ENCODE measurements at places on chromosomes 12 and 14.
A peak's percentile ranks its signal among the peaks of the same experiment; 100 is the strongest.

- no peak for DNase-seq
These were observed 85.8 kb downstream of the LLPH start for GRCh38 chr12:66044731-66045130.

DNA sequence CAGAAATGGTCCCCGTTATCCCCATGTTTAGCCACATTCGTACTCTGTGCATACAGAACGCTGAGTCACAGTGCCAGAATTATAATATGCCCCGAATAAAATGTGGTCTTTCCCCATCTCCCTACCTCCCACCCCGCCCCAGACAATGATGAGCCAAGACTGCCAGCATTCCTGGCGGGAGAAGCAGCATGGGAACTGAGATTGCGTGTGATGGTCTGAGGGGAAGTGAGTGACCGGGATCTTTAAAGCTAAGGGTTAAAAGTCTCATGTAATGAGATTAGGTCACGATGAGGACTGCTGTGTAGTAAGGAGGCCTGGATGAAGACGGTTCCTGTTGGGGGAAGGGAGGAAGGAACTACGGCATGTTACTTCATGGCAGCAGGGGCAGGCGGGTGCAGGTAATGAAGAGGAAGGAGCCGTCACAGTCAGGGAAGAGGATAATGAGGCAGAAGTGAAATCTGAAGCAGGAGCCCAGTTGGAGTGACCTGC, 243.3 kb upstream of the FKBP4 start:
- DNase-seq: no peak

DNA sequence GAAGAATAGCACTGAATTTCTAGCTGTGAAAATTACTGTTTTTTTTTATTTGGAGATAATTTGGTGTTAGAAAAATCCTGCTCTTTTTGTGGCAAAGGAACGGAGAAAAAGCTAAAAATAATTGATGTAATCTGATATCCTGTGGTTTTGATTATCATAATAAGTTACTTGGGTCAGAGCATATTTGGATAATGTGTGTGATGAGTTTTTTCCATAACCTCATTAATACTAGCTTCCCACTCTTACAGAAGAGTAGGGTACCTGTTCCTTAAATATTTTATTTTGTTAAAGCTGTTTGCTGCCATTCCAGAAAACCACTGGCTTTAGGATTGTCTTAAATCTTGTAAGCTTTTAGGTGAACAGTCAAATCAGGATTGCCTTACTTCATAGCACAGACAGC, 4.7 kb downstream of the PSMC6 start:
- no peak for DNase-seq

- no peak for DNase-seq
These were observed 652 bp upstream of the SELPLG start for GRCh38 chr12:108634341-108634751.

DNA sequence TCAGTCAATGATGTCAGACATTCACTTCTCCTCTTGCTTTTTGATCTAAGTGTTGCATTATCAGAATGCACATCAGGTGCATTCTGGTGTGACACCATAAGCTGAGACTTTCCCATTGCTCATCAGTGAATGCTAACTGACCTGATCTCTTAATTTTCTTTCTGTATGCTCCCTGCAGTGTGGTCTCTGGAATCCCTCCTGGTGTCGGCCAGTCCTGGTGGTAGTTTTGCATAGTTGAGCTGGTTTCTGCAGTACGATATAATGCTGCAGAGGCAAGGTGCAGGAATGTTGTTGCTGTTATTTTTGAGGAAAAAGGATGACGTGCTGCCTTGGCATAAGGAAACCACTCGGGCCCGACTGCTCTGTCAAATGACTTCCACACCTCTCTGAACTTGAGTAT, 11.0 kb upstream of the SRP54 start:
- DNase-seq: no peak

- no peak for DNase-seq
These were observed 183.7 kb downstream of the BMP4 start for GRCh38 chr14:53772936-53773335.

GRCh38 chr12:115517913-115518312, 759.6 kb downstream of the MED13L start:
- DNase-seq: no peak

DNA sequence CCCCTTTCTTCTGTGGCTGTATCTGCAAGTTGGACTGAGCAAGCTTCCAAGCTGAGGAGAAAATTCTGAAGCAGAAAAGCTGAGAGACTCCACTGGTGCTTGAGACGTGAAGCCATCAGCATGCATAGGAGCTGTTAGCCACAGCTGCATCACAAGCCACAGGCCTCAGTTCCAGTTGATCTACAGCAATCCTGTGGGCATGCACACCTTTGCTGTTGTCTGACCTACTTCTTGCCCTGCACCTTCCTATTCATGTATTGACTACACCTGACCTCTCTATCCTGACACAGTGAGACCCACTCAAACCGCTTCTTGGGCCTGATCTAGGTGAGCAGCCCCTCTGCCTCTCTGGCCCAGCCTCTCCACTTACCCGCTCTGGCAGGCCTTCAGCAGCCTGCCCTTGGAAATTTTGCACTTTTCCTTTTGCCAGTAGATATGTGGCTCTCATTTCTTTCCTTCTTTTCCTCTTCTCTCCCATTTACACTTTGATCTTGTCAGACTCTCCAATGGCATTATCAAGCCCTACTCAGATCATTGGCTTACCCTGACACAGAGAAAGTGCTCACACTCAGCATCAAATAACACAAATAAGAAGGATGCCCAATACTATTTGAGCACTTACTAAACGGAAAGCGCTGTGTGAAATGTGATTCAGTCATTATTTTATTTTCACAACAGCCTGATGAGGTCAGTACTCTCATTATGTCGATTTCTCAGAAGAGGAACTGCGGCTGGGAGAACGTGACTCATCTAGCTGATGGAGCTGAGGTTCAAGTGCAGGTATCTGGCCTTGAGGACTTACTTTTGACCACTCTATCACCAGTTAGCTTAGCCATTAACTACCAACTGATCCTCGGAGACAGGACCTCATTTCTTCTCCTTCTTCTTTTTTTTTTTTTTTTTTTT, 21.9 kb upstream of the PTGR2 start:
- no peak for DNase-seq

DNA sequence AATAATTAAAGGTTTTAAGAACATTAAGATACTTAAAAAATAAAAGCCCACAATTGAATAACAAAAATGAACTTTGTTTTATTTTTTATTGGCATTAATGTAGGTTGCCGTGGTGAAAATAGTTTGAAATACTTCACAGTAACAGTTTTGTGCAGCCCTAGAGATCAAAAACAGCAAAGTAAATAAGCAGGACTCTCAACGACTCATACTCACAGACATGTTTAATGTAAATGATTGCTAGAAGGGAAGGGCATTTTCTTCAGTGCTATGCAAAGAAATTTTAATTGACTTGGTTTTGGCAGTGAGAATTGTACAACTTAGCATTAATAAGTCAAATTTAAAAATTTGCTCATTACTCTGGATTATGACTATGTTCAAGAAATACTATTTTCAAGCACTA, 16.0 kb downstream of the TRMT5 start:
- DNase-seq: no peak

GRCh38 chr12:124371366-124371765, 76.5 kb downstream of the RFLNA start:
- no peak for DNase-seq

- no peak for DNase-seq
These were observed 162.8 kb upstream of the TBX3 start for GRCh38 chr12:114846771-114847170.

DNA sequence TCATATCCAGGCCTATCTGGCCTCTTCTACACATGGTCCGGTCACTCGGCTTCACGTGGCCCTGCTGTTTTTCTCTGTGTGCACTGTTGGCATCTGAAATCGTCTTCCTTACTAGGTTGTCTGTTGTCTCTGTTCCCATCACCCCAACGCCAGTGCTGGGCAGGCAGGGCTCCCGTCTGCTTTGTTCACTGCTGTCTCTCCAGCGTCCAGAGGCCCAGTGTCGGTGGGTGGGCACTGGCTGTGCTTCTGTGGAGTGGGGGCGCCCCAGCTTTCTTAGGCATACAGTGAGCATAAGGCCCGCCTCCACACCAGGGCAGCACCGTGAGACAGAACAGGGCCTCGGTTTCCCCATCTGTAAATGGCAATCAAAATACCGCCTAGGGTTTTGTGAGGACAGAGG, 153.1 kb downstream of the BCL11B start:
- no peak for DNase-seq

GRCh38 chr12:113845900-113846674, 120.0 kb downstream of the RBM19 start:
- DNase-seq: no peak

DNA sequence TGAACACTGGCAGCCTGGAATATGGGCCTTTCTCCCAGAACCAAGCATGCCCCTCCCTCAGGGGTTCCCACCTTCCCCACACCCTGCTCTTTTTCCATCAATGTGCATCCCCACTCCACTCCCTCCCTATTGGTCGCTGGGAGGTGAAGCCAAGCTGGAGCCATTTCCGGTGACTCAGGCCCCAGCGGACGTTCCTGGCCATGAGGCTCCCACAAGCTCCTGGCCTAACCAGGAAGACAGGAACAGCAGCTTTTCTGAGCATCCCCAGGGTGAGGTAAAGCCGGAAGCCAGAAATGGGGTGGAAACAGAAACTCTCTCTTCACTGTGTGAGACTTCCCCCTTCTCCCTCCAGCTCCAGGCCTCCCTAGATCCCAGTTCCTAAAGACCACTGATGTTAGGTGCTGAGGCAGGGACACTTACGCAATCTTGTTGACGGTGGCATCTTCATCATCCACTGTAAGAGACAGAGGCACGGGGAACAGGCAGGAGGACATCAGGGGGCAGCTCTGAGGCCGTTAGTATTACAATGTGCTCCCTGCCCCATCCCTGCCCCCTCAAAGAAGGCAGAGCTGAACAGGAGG, 5.1 kb downstream of the LMBR1L start:
- DNase-seq: peak; percentile 48

DNA sequence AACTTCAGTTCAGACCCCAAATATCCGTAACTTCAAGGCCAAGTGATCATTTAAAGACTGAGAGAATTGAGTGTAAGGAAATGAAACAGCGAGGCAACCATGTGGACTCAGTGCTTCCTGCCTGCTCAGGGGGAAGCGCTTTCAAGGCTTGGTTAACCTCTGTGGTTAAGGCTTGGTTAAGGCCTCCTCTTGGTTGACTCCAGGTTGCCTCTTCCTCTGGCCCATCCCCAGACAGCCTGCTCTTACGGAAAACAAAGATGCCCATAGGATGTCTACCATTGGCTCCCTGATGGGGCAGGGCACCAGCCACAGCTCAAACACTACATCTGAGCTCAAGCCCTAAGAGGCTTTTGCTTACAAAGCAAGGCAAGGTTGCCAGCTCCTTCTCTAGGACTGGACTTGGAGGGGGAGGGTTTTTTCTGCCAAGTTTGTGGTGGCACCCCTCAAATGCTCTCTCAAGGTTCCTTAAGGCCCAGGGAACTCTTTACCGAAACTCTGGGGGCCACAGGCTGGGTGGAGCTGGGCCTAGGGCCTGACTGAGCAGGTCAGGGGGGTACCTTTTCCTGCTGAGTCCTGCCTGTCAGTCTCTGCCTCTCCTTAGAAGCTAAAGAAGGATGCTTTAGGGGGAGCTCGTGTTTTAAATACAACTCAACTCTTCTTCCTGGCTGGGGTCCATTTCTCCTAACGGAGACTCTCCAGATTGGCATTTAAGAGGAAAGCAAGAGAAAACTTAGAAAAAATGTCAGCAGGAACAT, 13.7 kb downstream of the COL2A1 start:
- no peak for DNase-seq

DNA sequence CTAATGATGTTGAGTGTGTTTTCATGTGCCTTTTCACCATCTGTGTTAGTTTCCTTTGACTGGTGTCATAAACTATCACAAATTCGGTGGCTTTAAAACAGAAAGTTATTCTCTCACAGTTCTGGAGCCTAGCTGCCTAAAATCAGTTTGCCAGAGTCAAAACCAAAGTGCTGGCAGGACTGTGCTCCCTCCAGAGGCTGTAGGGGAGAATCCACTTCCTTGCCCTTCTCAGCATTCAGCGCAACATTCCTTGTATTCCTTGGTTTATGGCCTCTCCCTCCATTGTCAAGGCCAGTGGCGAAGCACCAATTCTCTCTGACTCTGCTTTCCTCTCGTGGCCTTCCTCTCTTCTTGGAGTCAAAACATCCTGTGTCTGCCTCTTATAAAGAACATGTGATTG, 174.2 kb upstream of the PDE3A start:
- DNase-seq: no peak

- DNase-seq: no peak
These were observed 49.2 kb upstream of the BCAT1 start for GRCh38 chr12:24997970-24998582.

GRCh38 chr12:25725931-25726330, 172.8 kb upstream of the LMNTD1 start:
- DNase-seq: peak; percentile 67

- DNase-seq: no peak
These were observed 47.1 kb downstream of the UTP20 start for GRCh38 chr12:101327051-101327450.

DNA sequence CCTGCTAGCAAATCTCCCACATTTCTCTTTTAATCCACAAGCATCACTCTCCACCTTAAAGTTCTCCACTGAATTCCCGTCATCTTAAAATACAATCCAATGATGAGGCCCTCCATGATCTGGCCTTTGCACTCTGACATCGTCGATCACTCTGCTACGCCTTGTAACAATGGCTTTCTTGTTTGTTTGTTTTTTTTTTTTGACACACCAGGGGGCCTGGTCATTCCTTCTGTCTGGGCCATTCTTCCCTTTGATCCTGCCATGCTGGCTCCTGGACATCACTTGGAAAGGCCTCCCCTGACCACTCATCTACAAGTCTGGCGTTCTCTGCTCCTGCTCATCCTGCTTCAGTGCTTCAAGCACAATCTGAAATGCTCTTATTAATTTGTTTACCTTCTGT, 233.5 kb downstream of the PPM1H start:
- DNase-seq: no peak

GRCh38 chr14:31400031-31400638, 20.2 kb downstream of the HEATR5A start:
- DNase-seq: no peak

DNA sequence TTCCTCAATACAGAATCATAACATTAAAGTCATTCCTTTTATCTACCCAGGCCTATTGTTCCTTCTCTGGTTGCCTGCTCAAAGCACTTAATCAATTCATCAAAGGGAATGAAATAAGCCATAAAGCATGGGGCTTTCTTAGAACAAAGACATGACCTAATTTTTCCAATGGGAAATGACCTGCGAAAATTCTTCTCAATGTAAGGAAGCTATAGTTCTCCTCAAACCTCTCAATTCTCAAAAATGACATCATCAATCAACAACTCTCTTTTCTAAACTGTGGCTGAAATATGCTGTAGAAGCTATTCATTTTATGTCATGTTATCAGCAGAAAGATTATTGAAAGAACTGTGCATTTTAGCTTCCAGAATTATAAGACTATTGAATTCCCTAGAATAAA, 116.0 kb upstream of the PTPRR start:
- DNase-seq: no peak

DNA sequence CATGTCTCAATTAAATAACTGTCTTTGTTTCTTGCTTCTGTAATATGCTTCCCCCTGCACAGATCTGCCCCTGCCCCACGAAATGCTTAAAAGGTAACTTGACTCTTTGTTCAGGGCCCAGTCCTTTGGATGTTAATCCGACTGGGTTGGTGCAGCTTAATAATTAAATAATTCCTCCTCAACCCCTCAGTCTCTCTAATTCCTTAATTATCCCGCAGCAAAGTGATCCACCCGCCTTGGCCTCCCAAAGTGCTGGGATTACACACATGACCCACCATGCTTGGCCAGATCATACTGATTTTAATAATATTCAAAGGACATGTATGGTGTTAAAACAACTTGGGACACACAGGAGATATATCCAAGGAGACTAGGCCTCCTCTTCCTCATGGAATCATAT, 18.2 kb upstream of the ANAPC7 start:
- no peak for DNase-seq
